ENCODE measurements at places on chromosomes 3 and 15.

DNA sequence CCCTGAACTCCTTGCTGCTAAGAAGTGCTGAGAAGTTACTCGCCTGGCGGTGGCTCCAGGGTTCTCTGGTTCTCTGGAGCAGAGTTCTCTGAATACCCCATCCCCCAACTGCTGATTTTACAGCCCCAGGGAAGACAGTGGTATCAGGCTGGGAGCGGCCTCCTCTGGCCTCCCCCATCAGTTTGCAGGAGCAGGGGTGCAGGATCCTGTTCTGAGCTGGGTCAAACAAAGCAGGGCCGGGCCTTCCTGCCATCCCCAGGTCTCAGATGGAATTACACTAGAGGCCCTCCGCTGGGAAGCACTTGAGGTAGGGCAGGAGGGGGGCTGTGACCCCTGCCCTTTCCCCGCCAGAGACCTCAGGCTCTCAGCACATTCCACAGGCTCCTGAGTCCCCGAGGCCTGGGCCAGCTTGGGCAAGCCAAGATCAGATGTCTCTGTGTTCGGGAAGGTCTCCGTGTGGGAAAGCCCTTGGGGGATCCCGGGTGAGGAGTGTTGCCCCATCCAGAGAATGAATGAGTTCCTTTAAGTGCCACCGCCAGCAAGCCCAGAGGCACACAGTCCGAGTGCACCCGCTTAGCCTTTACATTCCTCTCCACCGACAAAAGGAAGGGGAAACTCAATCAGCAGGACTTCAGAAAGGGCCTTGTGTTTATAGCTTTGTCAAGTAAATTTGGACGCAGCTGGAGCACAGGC lies 149.9 kb downstream of the LRRK1 start:
- no peak for DNase-seq

DNA sequence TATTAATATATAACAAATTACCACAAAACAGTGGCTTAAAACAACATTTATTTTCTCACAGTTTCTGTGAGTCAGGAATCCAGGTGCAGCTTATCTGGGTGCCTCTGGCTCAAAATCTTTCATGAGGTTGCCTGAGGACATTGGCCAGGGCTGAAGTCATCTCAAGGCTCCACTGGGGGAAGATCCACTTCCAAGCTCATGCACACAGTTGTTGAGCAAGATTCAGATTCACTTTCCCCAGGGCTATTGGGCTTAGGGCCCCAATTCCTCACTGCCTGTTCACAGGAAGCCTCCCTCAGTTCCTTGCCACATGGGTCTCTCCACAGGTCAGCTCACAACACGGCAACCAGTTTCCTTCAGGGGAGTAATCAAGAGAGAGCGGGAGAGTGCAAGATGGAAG lies 35.0 kb downstream of the RFTN1 start:
- DNase-seq = no peak

DNA sequence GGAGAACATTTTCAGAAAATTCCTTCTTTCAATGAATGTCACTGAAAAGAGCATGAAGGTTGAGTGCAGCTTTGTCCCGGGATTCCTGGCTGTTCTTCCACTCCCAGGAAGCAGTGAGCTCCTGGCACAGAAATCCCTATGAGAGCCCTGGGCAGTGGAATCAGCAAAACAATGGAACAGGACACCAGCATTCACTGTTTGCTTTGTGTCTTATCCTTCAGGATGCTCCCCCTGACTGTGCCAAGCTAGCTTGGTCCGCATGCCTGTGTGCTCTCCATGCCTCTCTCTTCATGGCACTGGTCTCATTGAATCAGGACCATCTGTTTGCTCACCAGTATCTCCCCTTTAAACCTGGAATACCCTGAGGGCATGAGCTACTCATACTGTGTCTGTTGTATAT lies 102.0 kb upstream of the GADL1 start:
- no peak for DNase-seq

DNA sequence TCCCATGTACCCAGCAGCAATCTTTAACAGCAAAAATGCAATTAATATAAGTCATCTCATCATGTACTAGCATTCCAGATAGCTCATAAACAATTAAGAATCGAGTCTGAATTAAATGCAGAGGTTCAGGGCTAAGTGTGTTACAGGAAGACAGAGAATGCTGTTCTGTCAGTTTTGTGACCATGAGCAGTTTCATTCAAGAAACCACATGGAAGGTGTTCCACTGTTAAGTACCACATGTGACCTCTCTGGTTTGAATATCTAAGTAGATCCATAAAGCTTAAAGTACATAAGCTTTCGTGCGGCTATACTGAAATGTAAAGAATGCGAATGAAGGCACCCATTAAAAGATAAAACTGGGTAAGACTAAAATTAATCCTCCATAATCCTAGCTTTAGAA lies 272.3 kb downstream of the IL5RA start:
- DNase-seq = no peak

DNA sequence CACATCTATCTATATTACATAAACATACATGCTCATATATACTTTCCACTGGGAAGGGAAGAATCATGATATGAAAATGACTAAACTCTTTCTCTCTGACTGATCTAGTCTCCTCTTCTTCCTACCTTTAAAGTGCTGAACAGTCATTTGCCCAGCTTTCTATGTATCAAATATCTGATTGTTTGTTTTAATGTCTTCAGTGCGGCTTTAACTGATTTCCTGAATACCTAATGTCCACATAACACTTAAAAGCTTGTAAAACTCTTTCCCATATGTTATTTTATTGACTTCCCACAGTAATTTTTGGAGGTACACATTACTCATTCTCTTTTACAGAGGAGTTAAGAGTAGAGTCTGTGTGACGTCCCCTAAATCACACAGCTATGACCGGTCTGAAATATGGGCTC lies 28.2 kb downstream of the CPOX start:
- DNase-seq = no peak

DNA sequence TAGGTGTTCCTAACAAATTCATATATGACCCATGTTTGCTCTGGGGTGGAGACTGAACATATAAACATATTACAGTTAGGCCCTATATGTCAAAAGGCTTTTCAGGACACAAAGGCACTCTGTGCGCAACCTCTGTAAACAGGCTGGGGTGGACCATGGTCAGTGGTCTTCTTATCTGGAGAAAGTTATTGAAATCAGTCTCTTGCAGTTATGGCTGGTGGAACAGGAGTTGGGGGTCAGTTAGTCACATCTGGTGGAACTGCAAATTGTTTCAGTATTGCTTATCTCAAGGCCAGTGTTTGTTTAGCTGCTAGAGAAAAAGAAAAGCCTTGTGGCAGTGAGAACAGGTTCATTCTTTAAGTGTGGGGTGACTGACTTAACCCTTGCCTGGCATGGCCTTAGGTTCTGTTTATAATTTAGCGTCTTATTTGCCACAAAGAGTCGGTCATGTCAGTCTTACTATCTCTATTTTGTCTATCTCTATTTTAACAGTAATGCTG lies 5.9 kb upstream of the GP9 start:
- DNase-seq = no peak

GRCh38 chr3:57952208-57952631 lies 56.0 kb upstream of the FLNB start:
- no peak for DNase-seq

GRCh38 chr15:67839499-67839928 lies 331 bp downstream of the RNU6-1 start:
- no peak for DNase-seq

GRCh38 chr3:149808209-149808829 lies 4.7 kb upstream of the RNF13 start:
- DNase-seq = no peak

GRCh38 chr15:72782274-72783003 lies 1.1 kb downstream of the ADPGK start:
- DNase-seq = no peak

- DNase-seq = no peak
Measured at GRCh38 chr3:38314764-38315487, 31.7 kb upstream of the XYLB start.

DNA sequence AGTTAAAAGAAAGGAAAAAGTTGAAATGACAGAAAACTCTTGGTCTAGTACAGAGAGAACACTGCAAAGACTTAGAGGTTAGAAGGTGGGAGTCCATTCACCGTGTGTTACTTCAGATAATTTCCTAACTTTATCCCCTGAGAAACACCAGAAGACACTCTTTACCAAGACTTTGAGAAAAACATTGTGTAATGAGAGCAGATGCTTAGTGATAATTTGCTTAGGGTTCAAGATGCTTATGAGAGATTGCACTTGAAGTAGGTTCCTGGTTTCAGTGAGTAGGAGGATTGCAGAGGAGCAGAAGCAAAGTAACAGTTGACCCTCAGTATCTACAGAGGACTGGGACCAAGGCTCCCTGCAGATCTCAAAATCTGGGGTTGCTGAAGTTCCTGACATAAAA lies 594.1 kb downstream of the NR2F2 start:
- DNase-seq = no peak

DNA sequence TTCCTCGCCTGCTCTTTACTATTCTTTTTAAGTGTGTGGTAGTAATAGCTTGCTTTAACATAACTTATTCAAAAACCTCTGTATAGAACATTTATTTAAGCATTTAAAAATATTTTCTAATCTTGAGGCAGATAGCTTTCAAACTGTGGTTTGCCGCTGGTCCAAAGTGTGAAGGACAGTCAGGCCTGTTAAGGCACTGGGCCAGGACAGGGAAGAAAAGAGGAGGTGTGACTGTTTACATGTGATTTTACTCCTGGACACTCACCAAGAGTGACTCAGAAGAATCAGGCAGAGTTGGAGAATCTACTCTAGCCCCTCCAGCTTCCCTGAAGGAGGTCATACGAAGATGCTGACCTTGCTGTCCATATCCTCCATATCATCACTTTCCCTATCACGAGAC lies 44.7 kb downstream of the CEP152 start:
- no peak for DNase-seq

DNA sequence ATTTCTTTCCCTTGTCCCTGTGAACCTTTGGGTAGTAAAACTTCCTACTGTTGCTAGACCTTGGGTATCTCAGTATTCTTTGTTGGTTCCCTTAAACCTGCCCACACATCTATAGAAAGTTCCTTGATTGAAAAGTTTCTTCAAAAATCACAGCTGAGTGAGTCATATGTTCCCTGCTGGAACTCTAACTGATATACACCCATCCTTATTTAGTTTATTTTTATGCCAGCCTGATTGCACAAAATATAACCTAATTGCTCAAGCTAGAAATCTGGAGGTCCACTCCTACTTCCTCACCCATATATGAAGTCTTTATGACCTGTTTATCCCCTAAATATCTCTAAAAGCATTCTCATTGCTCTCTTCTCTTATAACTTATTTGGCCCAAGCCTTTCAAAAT lies 13.7 kb upstream of the GJD2 start:
- no peak for DNase-seq

DNA sequence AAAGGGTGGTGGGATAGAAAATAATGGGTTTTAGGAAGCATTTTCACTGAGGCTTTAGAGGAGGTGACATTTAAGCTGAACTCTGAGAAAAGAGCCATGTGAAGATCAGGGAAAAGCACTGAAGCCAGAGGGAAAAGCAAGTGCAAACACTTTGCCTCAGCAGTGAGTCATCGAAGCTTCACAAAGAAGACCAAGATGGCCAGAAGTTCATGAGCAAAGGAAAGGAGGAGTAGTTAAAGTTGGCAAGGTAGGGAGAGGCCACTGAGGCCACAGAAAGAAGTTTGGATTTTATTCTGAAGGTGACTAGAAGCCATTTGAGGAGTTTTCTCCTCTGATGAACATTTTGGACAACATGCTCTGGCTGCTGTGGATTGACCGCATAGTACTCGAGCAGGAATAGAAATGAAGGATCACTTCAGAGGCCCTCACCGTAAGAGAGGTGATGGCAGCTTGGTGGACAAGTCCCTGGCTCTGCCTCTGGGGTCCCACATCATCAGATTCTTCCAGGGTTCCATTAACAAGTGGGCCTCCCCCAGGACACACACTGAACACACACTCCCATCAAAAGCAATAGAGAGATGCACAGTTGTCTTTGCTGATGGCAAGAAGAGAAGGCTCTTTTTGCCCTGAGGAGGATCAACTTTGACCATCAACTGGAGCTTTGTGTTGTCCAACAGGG lies 75.5 kb downstream of the TOP2B start:
- DNase-seq = no peak

GRCh38 chr15:64205202-64205601 lies 42.4 kb upstream of the PPIB start:
- no peak for DNase-seq

DNA sequence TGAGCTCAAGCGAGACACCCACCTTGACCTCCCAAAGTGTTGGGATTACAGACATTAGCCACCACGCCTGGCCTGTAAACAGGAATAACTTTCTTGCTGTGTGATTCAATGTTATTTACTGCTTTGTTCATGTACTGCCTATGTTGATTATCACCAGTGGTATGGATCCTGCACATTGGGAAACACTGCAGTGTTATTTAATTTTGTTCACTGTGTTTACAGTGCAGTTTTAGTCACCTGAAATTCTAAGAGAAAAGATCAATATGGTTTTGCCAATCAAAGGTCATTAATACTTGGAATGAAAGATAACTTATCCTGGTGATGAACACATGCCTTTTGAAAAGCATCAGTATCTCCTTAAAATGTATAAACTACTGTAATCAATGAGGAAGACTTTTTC lies 8.6 kb upstream of the GABPB1 start:
- no peak for DNase-seq

DNA sequence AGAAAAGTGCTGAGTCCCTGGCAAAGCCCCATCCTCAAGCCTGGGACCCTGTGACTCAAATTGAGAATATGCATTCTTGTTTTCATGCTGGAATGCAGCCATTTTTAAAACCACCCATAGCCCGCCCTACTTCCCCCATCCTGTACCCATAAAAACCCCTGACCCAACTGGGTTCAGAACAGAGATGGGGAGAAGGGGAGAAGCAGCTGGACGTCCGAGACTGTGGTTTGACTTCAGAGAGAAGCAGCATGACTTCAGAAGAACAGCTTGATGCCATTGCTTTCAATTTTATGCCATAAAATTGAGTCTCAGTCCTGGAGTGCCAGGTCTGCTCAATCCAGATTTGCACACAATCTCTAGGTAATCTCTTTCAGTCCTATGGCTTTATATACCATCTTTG lies 78.2 kb downstream of the BCHE start:
- no peak for DNase-seq

GRCh38 chr3:127775398-127776109 lies 46.8 kb downstream of the MGLL start:
- no peak for DNase-seq

GRCh38 chr3:141529256-141529655 lies 42.4 kb downstream of the RASA2 start:
- DNase-seq = no peak

DNA sequence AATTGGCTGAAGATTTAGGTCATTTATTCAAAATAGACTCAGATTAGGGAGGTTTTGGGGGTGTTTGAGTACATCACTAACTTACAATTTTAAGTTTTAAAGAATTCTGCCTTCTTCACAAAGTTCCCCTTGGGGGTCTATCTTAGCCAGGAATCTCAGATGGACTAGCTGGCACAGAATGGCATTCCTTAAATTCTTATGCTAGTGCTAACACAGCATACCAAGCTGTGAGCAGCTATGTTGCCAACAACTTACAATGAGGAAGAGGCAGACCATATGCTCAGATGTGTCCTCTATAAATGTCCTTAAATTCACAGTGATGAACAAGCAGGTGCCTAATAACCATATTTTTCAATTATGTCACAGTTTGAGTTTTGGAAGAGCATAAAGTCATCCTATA lies 60.9 kb upstream of the NPHP3 start:
- DNase-seq = no peak

Measured in stimulated activated CD4-positive, alpha-beta T cell treated with anti-CD3 and anti-CD28 coated beads, Interleukin-1b, Interleukin-23, amount 100 ng/mL, for 1 hour (primary cell).